ENCODE measurements at places on chromosomes 12 and 14. TPM values are rescaled to one million over a fixed set of nuclear protein-coding genes. Genes with fewer than 3 reads are reported as not detected.

The PRR4 gene
- 5.9 TPM for polyA plus RNA-seq

GRCh38 chr14:101073598-101073965, 170.1 kb upstream of the RTL1 start:
- no peak for DNase-seq

- DNase-seq = no peak
Measured at GRCh38 chr14:105467249-105467941, 7.2 kb upstream of the CRIP2 start.

DNA sequence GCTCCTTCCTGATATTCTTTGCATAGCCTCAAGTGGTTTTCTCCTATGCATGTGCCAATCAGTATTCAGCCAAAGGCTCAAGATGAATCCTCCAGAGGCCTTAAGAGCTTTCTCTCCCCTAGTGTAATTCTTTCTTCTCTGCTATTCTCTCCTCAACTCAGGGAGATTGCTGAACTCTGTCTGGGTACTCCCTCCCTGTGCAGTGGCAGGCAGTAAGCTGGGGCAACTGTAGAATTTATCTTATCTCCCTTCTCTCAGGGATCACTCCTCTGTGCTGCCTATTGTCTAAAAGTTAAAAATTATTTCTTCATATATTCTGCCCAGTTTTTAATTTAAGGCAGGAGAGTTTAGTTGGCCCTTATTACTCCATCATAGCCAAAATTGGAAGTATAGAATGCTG, 28.5 kb upstream of the RTRAF start:
- DNase-seq = no peak
